Memory B cell (primary cell): ENCODE measurements at places on chromosomes 3 and 15.

GRCh38 chr3:19738846-19739245, 195.2 kb downstream of the EFHB start:
- DNase-seq: no peak

- DNase-seq: no peak
Measured at GRCh38 chr3:107062310-107062709, 314.9 kb upstream of the CCDC54 start.

GRCh38 chr3:142638291-142638690, 42.1 kb downstream of the PLS1 start:
- no peak for DNase-seq

DNA sequence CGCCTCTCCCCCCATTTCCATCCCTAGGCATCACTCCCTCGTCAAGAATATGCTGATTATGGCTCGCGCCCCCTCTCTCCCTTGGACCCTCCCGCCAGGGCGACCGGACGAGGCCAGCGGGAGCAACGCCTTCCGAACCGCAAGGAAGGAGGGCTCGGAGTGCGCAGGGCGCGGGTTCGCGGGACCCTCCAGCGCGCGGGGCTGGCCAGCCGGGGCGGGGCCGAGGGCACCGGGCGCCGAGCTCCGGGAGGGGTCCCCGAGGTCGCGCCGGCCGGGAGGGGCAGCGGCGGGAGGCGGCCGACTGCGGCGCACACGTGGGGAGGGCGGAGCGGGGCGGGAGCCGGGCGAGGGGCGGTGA, 483 bp downstream of the EHD4 start:
- no peak for DNase-seq

DNA sequence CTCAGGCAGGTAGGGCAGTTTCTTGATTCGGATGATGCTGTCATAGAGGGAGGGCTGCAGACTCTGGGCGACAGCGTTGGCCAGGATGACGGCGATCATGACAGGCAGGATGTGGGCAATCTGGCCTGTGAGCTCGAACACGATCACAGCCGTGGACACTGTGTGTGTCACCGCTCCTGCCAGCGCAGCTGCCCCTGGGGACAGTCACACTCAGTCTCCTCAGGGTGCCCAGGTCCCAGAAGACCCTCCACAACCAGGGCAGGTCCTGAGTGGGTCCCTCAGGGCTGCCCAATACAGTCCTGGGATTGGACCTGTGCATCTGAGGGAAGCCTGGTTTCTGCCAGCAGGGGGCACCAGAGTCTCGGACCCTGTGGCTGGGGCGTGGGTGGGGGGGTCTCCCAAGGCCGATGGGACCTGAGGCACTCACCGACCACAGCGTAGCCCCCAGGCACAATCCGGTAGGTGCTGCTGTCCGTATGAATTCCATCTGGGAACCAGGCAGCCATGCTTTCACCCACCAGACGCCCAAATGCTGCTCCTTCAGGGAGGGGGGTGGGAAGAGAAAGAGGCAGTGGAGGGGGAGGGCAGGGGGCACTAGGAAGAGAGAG, 7.2 kb downstream of the CLCN2 start:
- peak; percentile 61 for DNase-seq

DNA sequence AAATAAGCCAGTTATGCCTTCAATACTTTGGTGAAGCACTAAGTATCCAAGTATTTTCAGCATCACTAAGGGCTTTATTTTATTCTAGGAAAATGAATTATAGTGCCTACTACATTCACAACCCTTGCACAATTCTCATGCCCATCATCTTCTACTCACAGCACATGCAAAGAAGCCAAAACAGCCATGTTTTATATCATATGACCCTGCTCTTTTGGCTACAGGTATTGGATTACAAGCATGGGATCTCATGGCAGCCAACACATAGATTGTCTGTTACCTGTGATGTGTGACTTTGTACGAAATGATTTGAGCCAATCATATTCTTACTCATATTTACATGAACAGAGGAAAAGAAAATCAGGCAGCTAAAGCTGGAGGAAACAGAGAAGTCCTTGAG, 38.6 kb downstream of the STT3B start:
- DNase-seq: no peak

DNA sequence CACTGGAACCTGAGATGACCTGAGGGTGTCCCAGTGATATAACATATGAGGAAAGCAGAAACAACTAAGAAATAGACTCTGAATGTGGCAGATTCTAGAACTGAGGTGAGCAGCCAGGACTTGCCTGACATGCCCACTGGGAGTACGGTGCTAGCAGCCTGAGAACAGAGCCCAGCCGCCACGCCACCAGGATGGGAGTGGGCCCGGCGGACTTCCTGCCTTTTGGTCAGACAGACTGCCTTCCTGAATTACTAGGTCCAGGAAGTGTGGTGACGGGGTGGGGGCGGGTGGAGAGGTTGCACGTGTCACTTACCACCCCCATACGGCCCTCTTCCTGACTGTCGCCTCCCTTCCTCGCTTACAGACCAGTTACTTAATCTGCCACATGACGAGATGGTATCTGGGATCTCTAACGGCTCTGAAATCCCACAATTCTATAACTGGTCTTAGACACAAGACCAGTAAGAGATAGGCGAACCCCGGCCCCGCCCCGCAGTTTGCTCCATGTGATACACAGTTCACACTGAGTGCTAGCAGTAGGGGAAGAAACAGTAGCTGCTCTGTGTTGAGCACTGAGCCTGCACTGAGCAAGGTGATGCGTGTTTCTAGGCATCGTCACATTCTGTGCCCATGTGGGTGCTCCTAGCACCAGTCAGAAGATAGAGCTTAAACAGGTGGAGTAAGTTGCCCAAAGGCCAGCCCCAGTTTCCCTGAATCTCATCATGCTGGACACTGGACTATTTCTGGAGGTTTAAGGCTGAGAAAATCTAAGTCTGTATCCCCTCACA, 95.7 kb downstream of the CPN2 start:
- DNase-seq: no peak

GRCh38 chr3:52525680-52526561, 7.7 kb downstream of the NT5DC2 start:
- no peak for DNase-seq

DNA sequence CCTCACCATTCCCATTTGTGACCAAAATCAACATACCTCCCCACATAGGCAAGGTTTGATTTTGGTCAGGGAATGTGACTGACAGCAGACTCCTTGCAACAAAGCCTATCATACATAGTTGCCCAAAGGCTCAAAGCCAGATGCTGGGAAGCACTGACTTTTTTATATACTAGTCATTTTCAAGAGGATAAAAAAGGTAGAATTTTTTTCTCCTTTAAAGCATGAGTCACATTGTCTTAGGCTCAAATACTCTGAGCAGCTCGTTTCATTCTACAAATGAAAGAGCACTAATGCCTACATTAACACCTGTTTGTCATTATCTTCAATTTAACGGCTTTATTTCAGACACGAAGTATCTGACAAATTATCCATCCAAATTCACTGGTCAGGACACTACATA, 36.2 kb downstream of the ICE2 start:
- DNase-seq: no peak

DNA sequence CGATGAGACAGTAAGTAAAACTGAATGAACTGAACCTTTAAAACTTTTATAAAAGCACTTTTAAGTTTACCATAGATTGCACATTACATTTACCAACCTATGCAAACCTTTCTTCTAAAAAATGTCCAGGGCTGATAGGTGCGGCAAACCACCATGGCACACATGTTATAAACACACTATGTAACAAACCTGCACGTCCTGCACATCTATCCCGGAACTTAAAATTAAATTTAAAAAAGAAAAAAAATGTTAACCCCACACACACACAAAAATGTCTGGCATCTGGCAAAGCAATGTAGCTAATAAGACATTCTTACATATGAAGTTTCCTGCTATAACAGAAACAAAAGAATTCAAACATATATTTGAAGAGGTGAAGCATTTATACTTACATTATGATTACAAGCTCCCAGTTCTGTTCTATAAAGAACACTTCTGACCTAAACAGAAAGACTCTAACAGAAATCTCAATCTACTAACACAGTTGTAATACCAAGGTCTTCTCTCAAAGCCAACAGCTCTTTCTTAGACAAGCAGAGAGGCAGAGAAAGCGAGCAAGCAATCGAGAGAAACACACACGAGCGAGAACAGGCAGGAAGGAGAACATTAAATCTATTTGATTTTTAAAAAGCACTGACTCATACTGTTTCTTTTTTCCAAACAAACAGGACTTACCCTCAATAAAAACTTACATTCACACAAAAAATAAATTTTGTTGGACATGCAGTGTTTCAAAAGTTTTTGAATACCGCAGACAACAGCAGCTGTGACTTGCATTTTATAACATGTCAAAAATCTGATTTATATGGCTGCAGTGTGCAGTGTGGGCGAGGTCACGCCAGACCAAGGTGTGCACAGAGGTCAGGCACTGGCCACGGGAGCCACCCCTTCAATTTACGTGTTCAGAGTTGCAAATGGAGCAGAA, at the start of gene NRG4:
Gene NRG4 (minus strand): TSS at position 798 of the 925 bp plus-strand sequence. CDS start 1,194 bp downstream, outside the sequence.
- no peak for DNase-seq

DNA sequence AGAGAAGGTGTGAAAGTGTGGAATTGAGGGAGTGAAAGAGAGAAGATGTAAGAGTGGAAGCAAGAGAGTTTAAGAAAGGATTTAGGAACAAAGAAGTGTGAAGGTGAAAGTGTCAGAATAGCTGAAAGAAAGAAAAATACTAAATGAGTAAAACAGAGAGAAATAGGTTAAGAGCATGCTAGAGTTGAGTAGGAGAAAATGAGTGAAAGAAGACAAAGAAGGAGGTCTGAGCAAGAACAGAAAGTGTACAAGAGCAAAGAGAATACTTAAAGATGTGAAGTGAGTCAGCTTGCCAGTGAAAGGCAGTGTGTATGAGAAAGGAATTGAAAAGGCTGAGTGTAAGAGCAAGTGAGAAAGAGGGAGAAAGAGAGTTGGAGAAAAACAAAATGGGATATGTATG, 348.8 kb upstream of the BCHE start:
- no peak for DNase-seq

DNA sequence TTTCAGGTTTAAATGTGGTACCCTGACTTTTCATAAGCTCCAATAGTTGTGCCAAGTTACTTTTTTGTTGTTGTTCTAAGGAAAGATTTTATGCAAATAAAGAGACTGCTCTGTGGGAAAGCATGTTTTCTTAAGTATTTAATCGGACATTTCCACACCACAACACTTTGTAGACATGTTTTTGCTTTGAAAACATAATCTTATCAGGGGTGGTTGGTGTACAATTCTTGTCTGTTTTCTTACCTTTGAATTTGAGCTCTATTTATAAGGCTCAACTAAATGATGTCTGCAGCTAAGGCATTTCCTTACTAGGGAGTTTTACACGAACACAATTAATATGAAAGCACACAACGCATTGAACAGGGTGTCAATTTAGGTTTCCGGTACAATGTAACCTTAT, 81.5 kb upstream of the CDIN1 start:
- no peak for DNase-seq

GRCh38 chr3:52763466-52763865, 7.3 kb downstream of the NEK4 start:
- no peak for DNase-seq

DNA sequence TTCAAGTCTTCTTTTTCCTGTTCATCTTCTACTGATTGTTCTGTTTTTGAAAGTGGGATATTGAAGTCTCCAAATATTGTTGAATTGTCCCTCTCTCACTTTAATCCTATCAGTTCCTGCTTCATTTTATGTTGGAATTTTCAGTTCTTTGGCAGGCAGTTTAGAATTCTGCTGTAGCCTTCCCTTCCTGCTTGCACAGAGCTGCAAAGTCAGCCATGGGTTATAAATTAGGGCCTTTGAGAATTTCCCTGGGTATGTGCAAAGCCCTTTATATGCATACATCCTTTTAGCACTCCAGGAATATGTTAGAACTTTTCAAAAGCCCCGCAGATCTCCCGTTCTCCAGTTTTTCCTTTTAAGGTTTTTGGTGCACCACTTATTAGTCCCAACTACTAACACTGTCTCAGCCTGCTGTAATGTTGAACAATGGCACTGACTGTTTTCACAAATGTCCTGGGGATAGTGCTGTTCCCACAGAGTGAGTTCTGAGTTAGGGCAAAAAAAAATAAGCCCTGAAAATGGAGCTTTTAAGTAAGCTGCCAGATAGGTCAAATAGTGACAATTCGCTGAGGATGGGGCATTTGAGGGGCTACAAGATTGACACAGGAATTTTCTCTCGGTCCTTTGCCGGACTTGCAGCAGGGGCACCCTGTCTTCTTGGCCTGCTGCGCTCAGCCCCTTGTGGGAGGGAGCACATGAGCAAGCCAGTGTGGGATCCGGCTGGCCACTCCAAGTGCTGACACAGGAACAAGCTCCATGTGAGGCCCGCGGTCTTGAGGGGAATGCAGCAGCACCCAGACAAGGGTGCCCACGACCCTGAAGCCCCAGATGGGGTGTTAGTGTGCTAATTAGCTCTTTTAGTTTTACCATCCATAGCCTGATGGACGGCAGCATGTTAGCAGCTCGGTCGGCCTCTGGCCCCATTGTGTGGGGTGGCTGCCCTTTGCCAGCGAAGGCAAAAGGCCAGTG, 96.0 kb downstream of the VPS8 start:
- no peak for DNase-seq

DNA sequence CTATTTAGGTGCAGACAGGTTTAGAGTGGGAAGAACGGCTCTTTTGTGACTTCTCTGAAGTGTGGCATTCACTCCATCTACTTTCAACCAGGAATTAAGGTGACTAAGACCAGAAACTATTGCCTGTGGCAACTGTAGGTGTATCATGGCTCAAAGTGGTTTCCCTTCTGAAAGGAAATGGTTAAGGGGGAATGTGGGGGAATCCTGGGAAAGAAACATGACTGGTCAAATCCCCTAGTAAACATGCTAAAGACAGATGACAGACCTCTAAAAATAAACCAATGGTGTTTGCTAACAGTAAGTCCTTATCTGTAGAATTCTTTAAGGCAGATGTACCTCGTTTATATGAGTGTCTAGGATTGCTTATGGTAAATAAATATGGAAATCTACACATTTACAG, 56.9 kb downstream of the MEGF11 start:
- DNase-seq: no peak

GRCh38 chr15:29889542-29890329, 67.5 kb upstream of the TJP1 start:
- no peak for DNase-seq

DNA sequence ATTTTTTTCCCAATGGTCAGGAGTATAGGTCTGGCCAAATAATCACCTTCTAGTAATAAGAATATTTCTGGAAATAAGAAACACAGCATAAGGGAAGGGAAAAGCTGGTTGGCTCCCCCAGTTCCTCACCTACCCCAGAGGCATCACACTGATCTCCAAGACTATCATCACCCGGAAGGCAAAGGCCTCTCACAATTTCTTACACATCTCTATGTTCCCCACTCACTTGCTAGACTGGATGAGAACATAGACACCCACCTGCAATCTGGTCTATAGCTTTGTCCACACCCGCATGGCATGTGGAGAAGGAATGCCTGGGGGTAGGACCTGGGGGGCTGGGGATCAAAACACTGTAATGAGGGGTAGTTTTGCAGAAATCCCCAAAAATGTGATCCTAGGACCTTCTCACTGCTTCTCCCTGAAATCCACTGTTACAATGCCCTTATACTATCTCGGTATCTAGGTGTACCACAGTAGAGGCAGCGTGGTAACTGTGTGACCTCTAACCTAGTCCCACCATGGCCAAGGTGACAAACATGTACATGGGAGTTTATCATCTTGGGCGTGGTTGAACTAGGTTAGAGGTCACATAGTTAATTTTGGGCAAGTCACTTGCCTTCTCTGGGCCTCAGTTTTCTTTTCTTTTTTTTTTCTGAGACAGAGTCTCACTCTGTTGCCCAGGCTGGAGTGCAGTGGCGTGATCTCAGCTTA, 29.5 kb upstream of the NRROS start:
- no peak for DNase-seq
